ENCODE measurements at places on chromosomes 6 and 20. TPM values are rescaled to one million over a fixed set of nuclear protein-coding genes. Genes with fewer than 3 reads are reported as not detected.

DNA sequence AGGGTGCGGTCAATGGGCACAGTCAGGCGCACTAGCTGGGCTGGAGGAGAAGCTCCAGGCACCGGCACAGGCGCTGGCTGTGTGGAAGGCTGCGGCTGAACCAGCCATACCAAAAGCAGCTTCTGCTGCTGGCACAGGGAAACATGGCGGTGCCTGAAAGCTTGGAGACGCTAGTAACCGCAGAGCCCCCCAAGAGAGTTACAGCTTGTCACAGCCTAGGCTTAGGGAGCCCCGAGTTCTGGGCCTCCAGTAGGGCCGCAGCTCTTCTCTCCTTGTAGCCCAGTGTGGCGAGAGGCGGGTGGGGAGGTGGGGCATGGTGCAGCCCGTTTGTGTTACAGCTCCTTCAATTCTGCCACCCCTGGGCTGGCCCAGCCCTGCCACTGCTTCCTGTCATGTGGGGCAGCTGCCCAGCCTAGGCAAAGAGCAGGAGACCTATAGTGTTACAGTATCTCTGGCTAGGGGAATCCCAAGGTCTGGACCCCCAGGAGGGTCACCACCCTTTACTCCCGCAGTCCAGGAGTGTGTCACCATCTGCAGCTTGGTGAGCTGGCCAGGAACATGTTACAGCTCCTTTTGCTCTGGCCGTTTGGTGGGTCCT is 58.6 kb upstream of the MANEA start:
- no peak overlapping the region for H3K27ac ChIP-seq
- H3K4me3 ChIP-seq, result no peak overlapping the region

GRCh38 chr6:90574610-90575009 is 12.3 kb downstream of the MAP3K7 start:
- no peaks in the 10 kb centered on the region for H3K27me3 ChIP-seq
- no peak for DNase-seq
- H3K27ac ChIP-seq, result no peak overlapping the region
- no peaks in the 10 kb centered on the region for H3K4me1 ChIP-seq
- no peak overlapping the region for H3K4me3 ChIP-seq
- H3K36me3 ChIP-seq, result no peaks in the 10 kb centered on the region

DNA sequence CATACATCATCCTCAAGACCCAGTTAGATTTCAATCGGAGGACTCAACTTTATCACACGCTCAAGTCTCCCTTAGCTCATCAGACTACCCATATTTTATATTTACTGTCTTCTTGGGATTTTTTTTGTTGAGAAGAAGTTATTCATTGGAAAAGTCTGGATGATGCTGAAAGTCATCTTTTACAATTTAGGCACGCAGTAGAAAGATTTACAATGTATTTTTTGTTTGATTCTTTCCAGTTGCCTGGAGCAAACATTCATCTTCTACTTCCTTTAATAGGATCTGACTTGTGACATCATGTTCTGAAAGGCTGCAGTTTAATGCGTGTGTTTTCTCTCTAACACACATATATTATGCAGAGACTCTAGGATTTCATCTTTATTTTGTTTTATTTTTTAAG is 235.7 kb downstream of the DOK5 start:
- no peaks in the 10 kb centered on the region for H3K4me1 ChIP-seq
- H3K27ac ChIP-seq, result no peak overlapping the region
- H3K36me3 ChIP-seq, result no peaks in the 10 kb centered on the region
- no peak for DNase-seq

GRCh38 chr6:154673919-154674318 is 59.3 kb upstream of the SCAF8 start:
- no peaks in the 10 kb centered on the region for H3K36me3 ChIP-seq
- no peak overlapping the region for H3K27ac ChIP-seq
- no peak overlapping the region for H3K4me3 ChIP-seq
- H3K27me3 ChIP-seq, result no peaks in the 10 kb centered on the region
- H3K4me1 ChIP-seq, result no peaks in the 10 kb centered on the region

GRCh38 chr20:32580970-32581838 is 3.9 kb downstream of the NOL4L start:
- H3K4me1 ChIP-seq, result no peaks in the 10 kb centered on the region
- H3K27ac ChIP-seq, result no peak overlapping the region
- H3K4me3 ChIP-seq, result no peak overlapping the region
- DNase-seq, result no peak

GRCh38 chr20:4067600-4068261 is 52.4 kb upstream of the RNF24 start:
- no peaks in the 10 kb centered on the region for H3K27me3 ChIP-seq
- no peaks in the 10 kb centered on the region for H3K36me3 ChIP-seq

DNA sequence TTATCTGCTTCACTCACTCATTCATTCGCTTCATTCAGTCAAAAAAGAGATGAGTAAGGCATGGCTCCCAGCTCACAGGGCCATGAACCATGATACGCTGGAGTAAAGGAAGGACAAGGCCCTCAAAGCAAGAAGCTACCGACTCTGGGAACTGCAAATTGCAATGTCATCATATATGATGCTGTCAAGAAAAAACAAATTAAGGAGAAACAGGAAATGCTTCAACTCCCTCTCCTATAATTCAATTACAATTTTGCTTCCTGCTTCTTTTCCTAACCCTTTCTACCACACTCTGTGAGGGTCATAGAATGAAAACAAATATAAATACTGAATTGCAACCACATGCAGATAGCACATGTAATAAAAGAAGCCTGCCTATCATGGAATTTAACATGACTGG is 725.7 kb upstream of the FLRT3 start:
- no peaks in the 10 kb centered on the region for H3K4me1 ChIP-seq
- no peak for DNase-seq
- H3K4me3 ChIP-seq, result no peak overlapping the region
- no peaks in the 10 kb centered on the region for H3K27me3 ChIP-seq
- H3K36me3 ChIP-seq, result no peaks in the 10 kb centered on the region
- H3K27ac ChIP-seq, result no peak overlapping the region

DNA sequence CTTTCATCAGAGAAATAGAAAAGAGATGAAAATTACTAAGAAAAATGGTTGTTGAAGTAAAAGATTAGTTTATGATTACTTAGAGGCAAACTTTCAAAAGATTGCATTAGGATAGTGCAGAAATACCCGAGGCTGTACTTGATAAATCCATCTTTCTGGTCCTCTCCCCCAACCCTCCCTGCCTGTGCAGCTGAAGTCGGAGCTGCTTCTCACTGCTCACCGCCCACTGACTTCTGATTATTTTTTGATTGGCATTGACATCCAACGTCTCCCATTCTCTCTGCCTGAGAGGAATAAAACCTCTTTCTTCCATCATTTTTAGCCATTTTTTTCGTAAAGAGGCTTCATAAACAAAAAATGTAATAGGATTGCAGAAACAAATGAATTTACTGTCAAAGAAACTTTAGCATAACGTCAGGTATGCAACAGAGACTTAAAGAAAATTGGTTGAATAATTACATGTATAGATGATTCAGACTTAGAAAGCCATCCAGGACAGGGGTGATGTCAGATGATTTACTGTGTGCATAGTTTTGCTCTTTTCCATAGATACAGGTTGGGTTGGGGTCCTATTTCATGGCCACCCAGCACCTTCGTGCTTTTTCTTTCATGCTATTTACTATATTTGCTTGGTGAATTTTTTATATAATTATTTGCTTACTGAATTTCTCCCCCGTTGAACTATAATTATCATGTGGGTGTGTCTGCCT is 53.6 kb upstream of the EDN3 start:
- no peaks in the 10 kb centered on the region for H3K4me1 ChIP-seq
- H3K4me3 ChIP-seq, result no peak overlapping the region
- no peaks in the 10 kb centered on the region for H3K36me3 ChIP-seq
- no peak overlapping the region for H3K27ac ChIP-seq

GRCh38 chr6:162379757-162380409 is 347.7 kb downstream of the PRKN start:
- no peak overlapping the region for H3K4me3 ChIP-seq
- peaks cover 8% of the 10 kb centered on the region for H3K4me1 ChIP-seq
- no peaks in the 10 kb centered on the region for H3K27me3 ChIP-seq
- no peaks in the 10 kb centered on the region for H3K36me3 ChIP-seq
- DNase-seq, result no peak
- H3K27ac ChIP-seq, result no peak overlapping the region

GRCh38 chr6:137754866-137755265 is 112.2 kb upstream of the TNFAIP3 start:
- H3K4me1 ChIP-seq, result peaks cover 5% of the 10 kb centered on the region
- H3K27me3 ChIP-seq, result no peaks in the 10 kb centered on the region
- H3K27ac ChIP-seq, result no peak overlapping the region

GRCh38 chr20:19958219-19958618 is 58.9 kb upstream of the NAA20 start:
- peaks cover 91% of the 10 kb centered on the region for H3K36me3 ChIP-seq
- H3K27me3 ChIP-seq, result no peaks in the 10 kb centered on the region
- no peak for DNase-seq

DNA sequence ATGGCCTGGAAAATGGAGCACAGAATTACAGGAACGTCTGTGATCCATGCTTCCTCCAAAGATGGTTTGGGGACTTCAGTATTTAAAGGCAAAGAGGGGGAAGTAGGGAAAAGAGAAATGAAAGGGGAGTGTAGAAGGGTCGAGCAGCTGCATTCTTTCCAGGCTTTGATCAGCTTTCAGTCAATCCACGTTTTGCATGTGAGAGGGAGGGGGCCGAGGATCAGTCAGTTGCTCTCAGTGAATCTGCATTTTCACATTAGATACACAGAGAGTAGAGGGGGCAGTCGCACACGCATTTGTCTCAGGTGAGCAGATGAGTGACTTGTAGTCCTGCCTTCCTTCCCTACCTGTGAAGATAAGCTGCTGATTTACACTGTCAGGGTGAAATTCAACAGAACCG is 78.8 kb downstream of the FOXF2 start:
- no peaks in the 10 kb centered on the region for H3K36me3 ChIP-seq
- no peaks in the 10 kb centered on the region for H3K4me1 ChIP-seq
- no peaks in the 10 kb centered on the region for H3K27me3 ChIP-seq
- H3K4me3 ChIP-seq, result no peak overlapping the region
- DNase-seq, result no peak

GRCh38 chr6:127641905-127642304 is 64.9 kb downstream of the C6orf58 start:
- no peak overlapping the region for H3K4me3 ChIP-seq
- H3K27me3 ChIP-seq, result no peaks in the 10 kb centered on the region
- H3K27ac ChIP-seq, result no peak overlapping the region

DNA sequence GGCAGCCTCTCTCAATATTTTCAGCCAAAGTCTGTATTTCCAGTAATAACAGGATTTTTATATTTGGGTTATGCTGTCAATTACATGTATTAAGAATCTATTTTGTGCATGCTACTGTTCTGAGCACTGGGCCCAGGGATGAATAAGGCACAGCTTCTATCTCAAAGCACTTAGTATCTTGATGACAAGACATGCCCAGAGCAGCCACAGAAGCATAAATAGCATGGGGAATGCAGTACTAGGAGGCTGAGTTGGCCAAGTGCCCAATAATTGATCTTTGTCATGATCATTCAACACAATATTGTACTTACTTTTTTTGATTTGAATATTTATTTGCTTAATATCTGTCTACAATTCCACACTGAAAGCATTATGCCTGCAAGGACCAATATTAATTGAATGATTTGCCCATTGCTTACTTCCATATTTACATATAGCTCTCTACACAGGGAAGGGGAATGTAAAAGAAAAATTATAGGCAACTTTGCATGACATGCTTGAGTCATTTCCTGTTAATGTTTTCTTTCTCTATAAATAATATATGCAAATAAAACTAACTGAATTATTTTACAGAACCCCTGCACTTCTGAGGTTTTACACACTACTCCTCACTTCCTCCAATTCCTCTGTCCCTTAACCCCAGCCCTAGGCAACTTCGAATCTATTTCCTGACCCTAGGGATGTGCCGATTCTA is 298.9 kb upstream of the BMP2 start:
- H3K4me3 ChIP-seq, result no peak overlapping the region
- H3K4me1 ChIP-seq, result no peaks in the 10 kb centered on the region
- H3K27me3 ChIP-seq, result no peaks in the 10 kb centered on the region
- no peak overlapping the region for H3K27ac ChIP-seq
- no peak for DNase-seq

DNA sequence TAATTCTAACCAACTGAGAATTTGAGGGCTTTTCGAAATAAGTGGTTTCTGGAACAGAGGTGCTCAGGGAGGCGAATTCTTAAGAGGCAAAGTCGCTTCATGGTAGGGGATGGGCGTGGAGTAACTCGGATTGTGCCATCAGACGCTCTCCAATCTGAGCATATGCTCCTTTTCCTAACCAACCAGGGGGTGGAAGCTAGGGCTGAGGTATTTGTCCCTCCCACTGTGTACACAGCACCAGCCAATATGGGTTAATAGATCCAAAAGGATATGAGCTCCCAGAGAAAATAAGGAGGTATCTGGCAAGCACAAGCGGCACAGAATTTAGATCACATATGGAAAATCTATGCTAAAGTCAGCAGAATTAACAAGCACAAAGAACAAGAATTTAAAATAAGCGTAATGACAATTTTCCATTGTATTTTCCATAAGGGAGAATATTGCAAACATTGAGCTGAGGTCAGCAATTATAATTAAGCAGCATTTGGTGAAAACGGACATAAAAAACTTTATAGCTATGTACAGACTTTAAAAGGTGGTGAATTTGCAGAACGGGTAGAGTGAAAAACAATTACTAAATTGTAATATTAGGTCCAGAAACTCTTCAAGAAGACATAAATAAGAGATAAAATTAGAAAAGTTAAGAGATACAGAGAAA is 55.0 kb upstream of the PHACTR1 start:
- no peaks in the 10 kb centered on the region for H3K27me3 ChIP-seq
- no peak overlapping the region for H3K4me3 ChIP-seq
- H3K27ac ChIP-seq, result no peak overlapping the region
- no peaks in the 10 kb centered on the region for H3K36me3 ChIP-seq
- no peak for DNase-seq

DNA sequence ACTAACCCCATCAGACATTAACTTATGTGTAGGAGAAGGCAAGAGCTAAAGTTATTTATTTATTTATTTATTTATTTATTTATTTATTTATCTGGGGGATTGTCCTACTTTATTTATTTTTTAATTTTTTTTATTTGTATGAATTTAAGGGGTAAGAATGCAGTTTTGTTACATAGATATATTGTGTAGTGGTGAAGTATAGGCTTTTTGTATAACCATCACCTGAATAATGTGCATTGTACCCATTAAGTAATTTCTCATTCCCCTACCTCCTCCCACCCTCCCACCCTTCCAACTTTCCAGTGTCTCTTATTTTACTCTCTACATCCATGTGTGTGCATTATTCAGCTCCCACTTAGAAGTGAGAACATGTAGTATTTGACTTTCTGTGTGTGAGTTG is 51.6 kb downstream of the SPTLC3 start:
- no peaks in the 10 kb centered on the region for H3K27me3 ChIP-seq
- H3K27ac ChIP-seq, result no peak overlapping the region
- no peaks in the 10 kb centered on the region for H3K4me1 ChIP-seq
- H3K36me3 ChIP-seq, result no peaks in the 10 kb centered on the region
- no peak for DNase-seq

GRCh38 chr20:33664762-33665144 is 2.0 kb upstream of the ACTL10 start:
- no peaks in the 10 kb centered on the region for H3K27me3 ChIP-seq
- H3K4me1 ChIP-seq, result no peaks in the 10 kb centered on the region
- H3K36me3 ChIP-seq, result peaks cover 21% of the 10 kb centered on the region
- no peak for DNase-seq

Gene CD109
- total RNA-seq, result 13.3 TPM

Gene VSX1
- total RNA-seq, result not detected

Gene ZNF322
- 22.9 TPM for total RNA-seq

Gene MAP7
- total RNA-seq, result 1.5 TPM

Gene HNF4A
- total RNA-seq, result not detected

Gene SLC25A27
- total RNA-seq, result 47.4 TPM

Gene OR2J1
- not detected for total RNA-seq

Gene PKHD1
- 0.21 TPM for total RNA-seq

Gene FLRT3
- 13.3 TPM for total RNA-seq

Gene MUCL3
- not detected for total RNA-seq

Gene KIF25
- not detected for total RNA-seq

Data from tibial nerve (tissue), 4 donors.